ENCODE measurements at places on chromosomes 13 and 19.
A peak's percentile ranks its signal among the peaks of the same experiment; 100 is the strongest.

DNA sequence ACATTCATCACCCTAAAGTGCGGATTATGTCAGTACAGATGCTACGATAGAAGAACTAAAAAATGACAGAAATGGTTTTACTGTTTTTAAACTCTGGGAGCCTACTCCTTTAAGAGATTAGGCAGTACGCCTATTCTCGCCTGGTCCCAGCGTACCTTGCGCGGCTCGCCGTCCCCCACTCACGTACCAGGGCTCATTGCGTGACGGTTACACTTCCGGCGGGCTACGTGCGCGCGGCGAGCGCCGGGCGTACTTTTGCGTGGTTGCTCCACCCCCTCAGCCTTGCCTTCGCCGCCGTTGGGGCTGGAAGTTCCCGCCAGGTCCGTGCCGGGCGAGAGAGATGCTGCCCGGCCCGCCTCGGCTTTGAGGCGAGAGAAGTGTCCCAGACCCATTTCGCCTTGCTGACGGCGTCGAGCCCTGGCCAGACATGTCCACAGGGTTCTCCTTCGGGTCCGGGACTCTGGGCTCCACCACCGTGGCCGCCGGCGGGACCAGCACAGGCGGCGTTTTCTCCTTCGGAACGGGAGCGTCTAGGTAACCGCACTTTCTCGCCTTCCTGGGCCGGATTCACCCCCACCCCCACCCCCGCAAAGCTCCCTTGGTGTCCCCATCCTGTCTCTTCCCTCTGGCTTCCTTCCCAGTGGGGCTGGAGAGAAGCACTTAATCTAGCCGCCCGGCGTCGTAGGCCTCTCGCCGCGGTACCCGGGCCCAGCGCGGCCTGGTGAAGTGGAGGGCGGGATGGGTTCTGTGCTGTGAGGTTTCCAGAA is at the start of gene NUP58:
NUP58 (plus strand) TSS at position 279 of the 767 bp plus-strand sequence; CDS start at position 428, 149 bp downstream.
- DNase-seq: peak; percentile 53

DNA sequence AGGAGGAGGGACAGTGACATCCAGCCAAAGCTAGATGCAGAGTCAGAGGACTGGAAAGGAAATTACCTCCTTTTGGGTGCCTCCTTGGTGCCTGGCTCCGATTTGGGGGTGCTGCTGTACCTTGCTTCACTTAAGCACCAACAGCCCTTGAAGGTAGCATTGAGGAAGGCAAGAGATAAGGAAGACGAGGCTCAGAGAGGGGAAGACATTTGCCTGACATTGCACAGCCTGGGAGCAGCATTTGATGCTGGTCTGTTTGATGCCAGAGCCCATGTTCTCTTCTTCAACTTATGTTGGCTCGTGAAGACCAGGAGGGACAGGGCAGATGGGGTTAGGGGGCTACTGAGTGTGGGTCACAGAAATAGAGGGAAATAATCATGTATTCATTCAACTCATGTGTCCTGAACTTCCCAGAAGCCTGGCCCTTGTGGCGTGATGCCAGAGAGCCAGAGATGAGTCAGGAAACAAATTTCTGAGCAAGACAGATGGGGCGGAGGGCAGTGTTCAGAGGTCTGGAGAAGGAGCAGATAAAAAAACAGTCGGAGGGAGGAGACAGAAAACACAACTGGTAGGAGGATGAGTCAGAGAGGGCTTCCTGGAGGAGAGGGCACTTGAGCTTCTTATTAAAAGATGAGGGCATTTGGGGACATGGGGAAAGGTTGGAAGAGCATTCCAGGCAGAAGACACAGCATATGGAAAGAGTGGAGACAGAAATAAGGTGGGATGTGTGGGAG is 3.0 kb upstream of the C19orf81 start:
- DNase-seq: no peak

DNA sequence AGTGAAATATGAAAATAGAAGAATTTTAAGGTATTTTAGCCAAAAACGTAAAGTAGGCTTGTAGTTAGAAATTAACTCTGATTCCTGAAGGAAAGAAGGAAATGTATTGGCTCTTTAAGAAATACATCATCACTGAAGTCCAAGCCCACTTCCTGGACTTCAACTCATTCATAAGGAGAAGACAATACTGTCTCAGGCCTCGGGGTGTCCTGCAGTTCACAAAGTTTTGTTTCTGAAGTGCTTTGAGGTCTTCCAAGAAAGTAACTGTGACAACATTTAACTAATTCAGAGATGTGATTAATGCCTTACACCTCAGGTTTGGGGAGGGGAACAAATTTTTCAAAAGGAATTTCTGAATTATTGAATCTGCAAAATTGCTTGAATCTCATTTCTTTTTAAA is 65.8 kb upstream of the STARD13 start:
- no peak for DNase-seq

DNA sequence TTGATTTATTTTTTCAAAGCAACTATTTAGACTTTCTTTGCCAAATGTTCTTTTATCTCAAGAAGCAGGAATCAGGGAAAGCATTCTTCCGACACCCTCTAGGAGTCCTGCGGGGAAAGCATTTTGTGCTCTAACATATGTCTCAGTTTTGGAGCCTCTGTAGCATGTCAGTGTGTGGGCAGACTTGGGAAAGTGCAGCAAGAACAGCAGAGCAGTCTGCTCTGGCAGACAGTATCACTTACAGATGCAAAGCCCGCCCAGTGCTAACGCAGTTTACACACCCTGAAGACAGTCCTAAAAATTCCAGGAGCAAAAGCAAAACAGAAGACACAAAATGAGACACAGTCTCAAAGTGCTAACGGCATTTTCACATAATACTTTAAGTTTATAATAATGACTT is 393.5 kb downstream of the KLF12 start:
- DNase-seq: no peak

GRCh38 chr19:36025541-36025940 is 7.1 kb downstream of the CLIP3 start:
- no peak for DNase-seq

DNA sequence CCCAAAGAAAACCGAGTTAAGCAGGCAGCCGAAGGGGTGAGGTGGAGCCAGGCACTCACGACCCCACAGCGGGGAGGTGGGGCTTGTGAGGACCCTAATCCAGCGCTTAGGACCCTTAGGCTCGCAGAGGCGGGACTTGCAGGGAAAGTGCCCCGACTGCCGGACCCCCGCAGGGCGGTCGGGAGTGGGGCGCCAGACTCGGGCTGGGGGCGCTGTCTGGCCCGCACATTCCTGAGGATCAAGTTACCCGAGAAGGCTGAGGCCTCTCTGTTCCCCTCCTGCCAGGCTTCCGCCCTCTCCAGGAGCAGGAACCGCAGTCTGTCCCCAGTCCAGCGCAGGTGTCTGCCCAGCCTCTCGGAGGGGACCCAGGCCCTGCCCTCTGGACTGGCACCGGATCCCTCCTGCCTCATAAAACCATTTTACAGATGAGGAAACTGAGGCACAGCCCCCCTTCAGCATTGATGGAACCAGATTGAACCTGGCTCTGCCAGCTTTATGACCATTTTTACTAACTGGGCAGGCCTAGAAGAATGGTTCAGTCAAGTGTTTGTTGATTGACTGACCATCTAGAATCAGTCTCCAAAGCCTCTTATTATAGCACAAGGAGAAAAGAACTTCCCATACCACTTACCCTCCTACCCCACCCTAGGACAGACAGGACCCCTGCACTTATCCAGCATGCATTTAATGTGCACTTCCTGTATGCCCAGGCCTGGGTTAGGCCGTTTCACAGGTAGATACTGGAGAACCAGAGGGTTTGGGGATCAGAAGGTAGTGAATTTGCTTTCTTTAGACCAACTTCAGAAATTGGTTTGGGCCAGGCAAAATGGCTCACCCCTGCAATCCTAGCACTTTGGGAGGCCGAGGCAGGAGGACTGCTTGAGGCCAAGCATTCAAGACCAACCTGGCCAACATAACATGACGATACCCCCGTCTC is 6.7 kb upstream of the JUND start:
- DNase-seq: no peak

DNA sequence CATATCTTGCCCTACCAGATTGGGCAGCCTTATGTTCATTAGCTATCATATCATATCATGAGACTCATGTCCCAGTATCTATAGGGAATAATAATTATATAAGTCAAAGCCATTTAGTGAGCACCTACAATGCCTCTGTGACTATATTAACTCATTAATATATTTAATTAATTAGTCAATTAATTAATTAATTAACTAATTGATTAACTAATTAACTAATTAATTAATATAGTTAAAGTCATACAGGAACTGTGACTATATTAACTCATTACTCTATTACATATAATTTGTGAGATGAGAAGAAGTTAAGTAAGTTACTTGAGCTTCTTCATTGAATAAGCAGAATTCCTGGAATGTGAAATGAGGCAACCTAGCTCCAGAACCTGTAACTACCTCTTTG is 588.3 kb upstream of the SLITRK1 start:
- DNase-seq: no peak

DNA sequence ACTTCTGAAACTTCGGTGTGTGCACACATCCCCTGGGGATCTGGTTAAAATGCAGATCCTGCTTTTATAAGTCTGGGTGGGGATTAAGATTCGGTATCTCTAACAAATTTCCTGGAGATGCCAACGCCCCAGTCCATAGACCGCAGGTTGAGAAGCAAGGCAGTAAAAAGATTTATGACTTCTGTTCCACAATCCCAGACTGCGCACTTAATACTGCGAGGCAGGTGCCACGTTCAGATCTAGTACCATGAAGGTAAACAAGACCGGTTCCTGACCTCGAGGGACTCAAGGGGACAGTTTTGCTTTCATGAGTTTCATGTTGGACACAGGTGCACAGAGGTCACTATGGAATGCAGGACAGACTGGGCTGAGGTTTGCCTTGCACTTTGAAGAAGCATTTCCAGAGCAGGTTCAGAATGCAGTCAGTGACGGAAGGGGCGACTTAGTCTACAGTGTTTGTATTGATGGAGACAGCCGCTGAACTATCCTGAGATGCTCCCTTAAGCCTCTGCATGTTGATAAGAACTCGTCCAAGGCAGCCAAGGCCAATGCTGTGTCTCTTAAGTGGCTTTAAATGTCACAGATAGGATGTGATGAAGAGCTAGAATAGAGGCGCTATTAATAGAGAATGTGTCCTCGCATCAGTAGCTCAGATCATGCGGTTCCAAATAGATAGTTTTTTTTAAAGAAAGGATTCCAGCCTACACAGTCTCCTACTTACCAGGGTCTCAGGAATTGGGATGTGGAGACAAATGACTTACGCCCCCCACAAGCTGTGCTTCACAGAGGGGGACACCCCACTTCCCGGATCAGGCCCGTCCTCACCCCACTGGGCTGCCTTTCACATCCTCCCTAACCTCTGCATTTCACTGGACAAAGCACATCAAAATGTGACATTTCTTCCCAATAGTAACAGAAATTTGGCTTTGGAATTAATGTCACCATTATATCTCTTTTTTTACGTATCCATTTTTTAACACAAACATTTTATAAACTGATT is 97.1 kb upstream of the IRS2 start:
- DNase-seq: no peak

- no peak for DNase-seq
These were observed 3.0 kb downstream of the LTBP4 start for GRCh38 chr19:40604171-40604646.

DNA sequence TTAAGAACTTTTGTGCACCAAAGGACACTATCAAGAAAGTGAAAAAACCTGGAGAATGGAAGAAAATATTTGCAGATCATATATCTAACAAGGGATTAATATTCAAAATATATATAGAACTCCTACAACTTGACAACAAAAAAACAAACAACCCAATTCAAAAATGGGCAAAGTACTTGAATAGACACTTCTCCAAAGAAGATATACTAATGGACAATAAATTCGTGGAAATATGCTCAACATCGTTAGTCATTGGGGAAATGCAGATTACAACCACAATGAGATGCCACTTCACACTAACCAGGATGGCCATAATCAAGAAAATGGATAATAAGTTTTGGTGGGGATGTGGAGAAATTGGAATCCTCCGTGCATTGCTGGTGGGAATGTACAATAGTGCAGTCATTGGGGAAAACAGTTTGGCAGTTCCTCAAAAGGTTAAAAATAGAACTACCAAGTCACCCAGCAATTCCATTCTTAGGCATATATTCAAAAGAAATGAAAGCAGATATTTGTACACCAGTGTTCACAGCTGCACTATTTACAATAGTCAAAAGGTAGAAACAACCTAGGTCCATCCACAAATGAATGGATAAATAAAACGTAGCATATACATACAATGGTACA is 2.2 kb upstream of the LSR start:
- no peak for DNase-seq

DNA sequence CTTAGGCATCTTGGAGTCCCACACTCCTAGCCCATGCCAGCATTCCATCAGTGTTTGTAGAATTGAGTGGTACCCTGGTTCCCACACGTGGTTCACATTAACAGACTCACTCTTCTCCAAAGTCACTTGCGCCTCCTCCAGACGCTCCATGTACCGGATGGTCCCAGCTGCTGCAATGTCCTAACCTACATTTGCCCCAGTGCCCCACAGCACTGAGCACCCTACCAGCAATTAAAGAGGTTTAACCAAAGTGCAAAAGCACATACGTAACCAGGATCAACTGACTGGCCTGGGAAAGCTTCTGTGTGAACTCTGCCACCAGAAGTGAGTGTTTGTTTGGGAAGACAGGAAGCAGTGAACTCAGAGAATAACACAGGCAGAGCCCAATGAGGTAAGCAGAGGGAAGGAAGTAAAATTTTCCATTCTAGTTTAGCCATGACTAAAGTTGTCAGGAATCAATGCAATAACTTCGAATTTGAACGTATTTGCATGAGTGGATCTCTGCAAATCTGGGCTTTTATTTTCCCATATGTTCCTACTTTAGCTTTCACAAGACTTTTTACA is 7.3 kb upstream of the MEDAG start:
- DNase-seq: no peak

GRCh38 chr19:46025835-46026234 is 3.0 kb upstream of the PGLYRP1 start:
- no peak for DNase-seq

DNA sequence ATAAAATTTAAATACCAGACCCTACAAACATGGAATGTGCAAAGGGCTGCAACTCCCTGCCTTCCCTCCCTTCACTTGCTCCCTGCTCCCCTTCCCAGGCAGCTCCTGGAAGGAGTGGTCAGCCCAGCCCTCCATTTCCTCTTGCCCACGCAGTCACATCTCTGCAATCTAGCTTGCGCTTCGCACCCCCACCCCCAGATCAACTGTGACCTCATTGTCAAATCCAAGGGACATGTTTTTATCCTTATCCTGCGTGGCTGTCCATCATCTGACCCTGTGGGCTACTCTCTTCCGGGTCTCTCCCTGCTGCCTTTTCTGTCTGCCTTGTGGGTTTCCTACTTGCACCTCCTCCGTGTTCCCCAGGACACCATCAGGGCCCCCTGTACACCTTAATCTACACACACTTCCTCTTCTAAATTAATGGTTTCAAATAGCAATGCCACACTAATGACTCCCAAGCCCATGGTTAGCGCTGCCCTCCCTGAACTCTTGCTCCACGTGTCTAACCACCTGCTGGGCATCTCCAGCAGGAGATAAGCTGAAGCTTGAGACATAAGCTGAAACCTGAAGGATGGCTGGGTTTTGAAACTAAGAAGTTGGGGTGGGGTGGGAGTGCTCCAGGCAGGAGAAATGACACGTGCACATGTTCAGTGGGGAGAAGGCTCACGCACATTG is 118.3 kb downstream of the USP12 start:
- DNase-seq: no peak

Measured in NCI-H2081 treated with DMSO at 0.1 percent for 48 hours (cell line).